ENCODE measurements at places on chromosomes 16 and 17.

DNA sequence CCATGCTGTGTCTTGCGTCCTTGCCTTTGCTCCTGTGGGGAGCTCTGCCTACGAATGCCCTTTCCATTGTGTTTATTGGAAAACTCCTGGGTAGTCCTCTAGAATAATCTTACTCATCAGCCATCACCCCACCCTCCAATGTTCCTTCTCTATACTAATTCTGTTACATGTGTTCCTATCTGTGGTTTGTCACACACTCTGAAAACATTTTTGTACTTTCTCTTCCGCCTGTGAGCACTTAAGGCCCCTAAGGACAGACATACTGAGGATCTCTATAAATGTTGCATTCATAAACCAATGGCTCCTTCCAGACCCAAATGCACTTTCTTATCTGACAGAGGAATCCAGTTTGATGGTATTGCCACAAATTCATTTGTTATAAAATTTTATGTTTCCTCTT is 53.9 kb upstream of the MON1B start:
- ATAC-seq: no peak

DNA sequence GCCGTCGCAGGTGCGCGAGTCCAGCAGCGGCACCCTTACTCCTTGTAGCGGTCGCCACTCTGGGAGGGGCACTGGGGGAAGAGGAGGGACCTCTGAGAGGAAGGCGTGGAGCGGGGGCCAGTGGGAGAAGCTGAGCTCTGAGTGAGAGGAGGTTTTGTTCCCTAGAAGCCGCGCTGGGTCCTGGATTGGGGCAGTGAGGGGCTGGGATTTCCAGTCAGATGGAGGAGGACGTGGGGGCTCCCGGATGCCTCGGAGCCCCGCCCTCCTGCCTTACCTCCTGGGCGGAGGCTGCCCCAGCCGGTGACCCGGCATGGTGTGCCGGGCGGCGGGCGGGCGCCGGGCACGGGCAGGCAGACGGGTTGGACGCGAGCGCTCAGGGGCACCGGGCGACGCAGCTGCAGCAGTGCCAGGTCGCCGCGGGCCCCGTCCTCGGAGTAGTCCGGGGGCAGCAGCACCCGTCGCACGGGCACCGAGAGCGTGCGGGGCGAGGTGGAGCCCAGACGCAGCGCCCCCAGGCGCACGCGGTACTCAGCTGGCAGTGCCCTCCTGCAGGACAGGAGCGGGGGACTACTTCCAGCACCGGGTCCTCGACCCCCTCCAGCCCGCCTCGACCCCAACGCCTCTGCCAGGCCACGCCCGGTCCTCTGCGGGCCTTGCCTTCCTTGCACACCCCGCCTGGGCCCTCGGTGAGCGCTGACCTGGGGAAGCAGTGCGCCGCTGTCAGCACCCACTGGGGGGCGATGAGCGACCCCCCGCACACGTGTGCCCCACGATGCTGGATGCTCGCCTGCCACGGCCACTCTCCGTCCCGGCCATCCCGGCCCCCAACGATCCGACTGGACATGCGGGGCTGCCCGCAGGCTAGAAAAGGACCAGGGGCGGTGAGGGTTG is 2.0 kb downstream of the PRSS33 start:
- ATAC-seq: peak; percentile 13

DNA sequence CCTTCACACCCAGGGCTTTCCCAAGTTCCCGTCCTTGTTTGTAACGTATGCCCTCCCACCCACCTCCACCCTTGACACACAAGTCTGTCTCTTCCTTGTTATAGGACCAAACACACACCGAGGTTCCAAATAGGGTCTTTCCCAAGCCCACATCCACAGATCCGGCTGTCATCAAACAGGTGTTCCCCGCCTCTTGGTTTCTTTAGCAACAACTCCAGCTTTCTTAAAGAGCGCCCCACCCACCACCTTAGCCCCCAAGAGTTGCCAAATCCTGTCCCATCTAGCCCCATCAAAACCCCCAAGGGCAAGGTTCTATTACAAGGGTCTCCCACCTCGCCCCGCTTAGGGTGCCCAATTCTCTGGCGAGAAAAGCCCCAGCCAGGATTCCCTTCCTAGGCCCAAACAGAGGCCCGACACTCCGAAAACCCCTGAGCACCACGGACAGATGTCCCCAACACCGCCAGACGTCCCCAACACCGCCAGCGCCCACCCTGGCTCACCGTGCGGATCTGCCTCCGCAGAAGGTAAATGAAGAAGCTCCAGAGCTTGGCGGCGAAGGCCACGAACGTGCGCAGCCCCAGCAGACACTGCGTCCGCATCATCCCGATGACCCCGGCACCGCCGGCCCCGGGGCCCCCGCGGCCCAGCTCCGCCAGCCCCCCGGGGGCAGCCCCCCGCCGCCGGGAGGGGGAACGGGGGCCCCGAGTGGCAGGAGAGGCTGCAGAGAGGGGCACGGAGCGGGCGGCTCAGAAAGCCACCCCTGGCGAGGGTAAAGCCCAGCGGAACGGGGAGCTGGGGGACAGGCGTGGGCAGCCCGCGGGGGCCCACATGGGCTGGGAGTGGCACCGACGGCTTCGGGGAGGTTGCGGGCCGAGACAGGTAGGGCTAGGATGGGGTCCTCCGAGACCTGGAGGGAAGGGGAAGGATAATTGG is 573 bp downstream of the CTDNEP1 start:
- ATAC-seq: peak; percentile 7

DNA sequence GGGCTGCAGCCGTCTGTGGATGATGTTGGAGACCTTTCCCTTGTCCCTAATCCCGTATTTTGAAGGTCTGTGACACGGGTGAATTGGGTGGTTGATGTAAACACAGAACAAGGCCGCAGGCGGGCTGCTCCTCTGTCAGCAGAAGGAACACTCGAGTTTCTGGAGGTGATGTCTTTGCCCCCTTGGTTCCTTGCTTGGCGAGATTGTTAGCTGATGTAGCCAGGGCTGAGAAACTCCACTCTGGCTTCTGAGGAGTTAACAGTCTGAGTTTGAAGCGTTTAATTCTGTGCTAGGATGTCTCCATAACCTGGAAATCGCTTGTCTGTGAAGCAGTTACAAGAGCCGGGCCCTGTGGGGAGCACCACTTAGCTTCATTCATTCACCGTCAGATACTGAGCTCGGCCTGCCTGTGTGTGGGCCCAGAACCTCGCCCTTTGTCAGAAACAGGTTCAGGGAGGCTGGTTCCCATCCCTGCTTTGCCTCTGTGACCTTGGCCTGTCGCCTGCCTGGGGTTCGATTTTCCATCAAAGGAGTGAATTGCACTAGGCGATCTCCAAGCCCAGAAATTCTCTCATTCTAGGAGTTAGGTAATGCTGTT is 1.3 kb downstream of the MAPK8IP3 start:
- no peak for ATAC-seq

GRCh38 chr17:69608808-69609472 is 194.4 kb downstream of the MAP2K6 start:
- ATAC-seq: peak; percentile 77

DNA sequence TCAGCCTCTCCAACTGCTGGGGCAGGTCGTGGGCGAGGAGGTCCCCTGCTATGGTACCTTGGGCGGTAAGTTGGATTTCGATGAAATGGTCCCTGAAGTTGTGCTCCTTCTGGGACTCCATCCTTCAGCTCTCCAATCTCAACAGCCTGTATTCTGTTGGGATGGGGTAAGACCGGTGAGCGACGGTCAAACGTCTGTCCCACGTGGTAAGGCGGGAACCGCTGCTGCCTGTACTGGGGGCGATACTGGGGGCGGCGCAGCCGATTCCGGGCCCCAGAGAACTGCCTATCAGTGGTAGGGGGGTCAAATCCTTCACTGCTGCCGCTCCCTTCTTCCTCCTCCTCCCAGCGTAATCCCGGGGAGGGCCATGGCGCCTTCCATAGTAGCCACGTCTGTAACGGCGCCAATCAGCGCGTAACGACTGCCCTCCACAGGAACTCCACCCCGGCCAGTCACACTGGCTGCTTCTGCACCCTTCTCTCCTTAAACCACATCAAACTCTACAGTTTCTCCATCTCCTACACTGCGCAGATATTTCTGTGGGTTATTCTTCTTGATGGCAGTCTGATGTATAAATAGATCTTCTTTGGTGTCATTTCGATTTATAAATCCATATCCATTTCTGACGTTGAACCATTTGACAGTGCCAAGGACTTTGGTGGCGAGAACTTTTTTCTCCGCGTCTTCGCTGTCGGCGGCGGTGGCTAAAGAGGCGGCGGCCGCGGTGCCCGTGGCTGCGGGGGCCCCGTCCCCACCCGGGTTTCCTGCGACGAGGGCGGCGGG is 41.1 kb downstream of the AHSP start:
- peak; percentile 22 for ATAC-seq

- peak; percentile 31 for ATAC-seq
Measured at GRCh38 chr17:17205368-17206123, 587 bp downstream of the PLD6 start.

DNA sequence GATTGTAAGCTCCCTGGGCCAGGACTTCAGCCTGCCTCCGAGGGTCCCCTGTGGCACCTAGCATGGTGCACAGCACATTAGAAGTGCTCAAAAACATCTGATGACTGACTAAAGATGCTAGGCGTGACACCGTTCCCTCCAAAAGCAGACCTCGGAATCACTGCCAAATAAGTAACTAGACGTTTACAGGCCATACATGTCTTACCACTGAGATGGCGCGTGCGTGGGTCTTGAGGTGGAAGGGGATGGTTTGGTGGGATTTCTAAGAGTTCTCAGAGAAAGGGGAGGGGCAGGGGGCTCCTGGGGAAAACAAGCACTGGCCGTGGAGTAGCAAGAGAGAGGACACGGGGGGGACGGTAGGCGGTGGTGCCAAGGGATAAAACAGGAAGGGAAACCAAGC is 12.4 kb downstream of the MPO start:
- ATAC-seq: no peak
